LHCN-M2 (cell line): ENCODE measurements at places on chromosomes 12 and 14.

DNA sequence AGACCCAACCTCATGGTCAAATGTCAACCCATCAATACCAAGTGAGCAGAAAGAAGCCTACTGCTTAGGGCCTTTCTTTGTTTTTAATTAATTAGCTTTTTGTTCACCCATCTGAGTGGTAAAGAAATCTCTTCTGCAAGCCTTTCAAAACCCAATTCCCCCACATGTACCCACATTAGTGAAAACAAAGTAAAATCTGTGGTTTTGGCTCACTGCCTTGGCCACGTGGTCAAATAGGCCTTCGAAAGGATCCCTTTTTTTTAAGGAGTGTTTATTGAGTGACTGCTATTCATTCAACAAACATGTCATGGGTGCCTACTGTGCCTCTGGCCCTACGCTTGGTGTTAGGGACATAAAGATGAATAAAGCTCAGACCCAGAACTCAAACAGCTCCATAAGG lies 160.1 kb downstream of the NUAK1 start:
- DNase-seq = peak; percentile 39

GRCh38 chr12:38166225-38166624 lies 150.3 kb upstream of the ALG10B start:
- no peak for DNase-seq

DNA sequence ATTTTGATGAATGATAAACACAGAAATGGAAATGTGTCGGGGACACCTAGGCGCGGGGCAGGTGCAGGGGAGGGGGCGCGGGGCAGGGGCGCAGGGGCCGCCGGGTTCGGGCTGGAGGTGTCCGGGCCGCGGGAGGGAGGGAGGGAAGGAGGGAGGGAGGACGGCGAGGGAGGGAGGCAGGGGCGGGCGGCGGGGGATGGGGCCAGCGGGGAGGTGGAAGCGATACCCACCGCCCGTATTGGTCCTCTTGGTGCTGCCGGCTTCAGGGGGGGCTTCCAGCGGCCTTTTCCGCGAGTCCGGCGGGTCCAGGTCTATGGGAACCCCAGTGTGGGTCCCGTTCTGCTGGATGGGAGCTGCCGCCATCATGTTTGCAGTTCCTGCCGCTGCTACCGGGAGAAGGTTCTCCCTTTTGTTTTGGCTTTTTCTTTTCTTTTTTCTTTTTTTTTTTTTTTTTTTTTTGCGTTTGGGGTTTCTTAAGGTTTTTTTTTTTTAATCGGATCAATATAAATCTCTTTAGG lies 703 bp downstream of the NOVA1 start:
- DNase-seq = no peak

DNA sequence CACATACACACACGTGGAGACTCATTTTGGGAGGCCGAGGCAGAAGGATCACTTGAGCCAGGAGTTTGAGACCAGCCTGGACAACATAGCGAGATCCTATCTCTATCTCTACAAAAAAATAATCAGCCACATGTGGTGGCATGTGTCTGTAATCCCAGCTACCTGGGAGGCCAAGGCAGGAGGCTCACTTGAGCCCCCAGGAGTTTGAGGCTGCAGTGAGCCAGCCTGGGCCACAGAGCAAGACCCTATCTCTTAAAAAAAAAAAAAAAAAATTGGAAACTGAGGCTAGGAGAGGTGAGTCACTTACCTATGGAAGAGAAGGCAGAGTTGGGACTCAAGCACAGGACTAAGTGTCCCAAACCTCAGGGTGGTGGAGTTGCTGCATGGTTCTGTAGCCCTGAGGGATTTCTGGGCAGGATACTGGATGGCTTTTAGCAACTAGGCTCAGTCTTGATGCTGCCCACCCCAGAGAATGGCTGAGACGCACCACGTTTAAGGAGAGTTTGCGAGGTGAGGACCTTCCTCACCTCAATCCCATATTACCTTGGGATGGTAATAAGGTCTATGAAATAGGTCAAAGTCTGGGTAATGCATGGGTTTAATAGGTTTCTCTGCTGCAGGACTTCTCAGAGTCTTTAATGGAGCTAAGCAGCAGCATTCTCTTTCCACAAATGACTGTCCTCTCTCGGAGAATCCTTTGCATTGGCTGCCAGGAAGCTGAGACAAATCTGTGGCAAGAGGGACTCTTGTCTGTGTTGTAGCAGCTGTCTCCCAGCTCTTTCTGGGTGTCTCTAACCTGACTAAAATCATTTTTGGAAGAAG lies 35.6 kb downstream of the SH2B3 start:
- DNase-seq = no peak

DNA sequence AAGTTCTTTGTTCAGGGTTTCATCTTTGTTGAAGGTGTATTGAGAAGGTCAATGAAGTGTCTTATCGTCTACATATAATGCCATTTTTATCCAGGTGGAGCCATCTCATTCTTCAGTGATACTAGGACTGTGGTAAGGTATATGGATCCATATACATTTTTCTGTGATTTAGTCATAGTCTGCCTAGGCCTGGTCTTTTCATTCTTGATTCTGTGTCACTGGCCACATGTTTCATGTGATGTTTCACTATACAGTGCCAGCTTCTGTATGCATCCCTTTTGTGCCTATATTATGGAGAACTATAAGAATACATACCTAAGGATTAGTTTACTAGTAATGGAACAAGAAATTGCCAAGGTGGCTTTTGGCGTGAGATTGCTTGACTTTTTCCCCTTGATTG lies 40.5 kb downstream of the VEZT start:
- DNase-seq = no peak

GRCh38 chr12:62520361-62520760 lies 53.7 kb downstream of the MON2 start:
- DNase-seq = no peak

- peak; percentile 56 for DNase-seq
Observed at GRCh38 chr14:92783813-92784431, 10.2 kb upstream of the GOLGA5 start.
